Right lung (tissue), 10 donors: ENCODE measurements at places on chromosomes 3 and 15. TPM values are rescaled to one million over a fixed set of nuclear protein-coding genes. Genes with fewer than 3 reads are reported as not detected.

GRCh38 chr15:94523873-94524272, 292.5 kb downstream of the MCTP2 start:
- no peak for DNase-seq

DNA sequence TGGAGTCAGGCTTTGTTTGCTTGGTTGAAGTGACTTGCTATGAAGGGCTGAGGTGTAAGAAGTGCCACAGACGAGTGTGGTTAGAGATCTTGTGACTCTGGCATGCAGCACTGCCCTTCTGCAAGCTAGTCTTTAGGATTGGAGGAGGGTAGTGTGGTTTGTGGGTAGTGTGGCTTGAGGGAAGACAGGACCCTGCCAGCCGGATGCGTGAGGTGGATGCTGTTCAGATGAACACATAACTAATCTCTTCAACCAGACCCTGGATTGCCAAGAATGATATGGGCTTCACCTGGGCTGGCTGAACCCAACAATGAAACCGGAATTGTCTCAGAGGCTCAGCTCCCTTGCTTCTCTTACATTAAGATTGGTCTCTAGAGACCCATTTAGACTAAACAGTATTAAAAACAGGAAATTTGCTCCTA, 32.7 kb downstream of the STARD9 start:
- DNase-seq = no peak

GRCh38 chr3:51620543-51620942, 50.5 kb upstream of the TEX264 start:
- DNase-seq = no peak

DNA sequence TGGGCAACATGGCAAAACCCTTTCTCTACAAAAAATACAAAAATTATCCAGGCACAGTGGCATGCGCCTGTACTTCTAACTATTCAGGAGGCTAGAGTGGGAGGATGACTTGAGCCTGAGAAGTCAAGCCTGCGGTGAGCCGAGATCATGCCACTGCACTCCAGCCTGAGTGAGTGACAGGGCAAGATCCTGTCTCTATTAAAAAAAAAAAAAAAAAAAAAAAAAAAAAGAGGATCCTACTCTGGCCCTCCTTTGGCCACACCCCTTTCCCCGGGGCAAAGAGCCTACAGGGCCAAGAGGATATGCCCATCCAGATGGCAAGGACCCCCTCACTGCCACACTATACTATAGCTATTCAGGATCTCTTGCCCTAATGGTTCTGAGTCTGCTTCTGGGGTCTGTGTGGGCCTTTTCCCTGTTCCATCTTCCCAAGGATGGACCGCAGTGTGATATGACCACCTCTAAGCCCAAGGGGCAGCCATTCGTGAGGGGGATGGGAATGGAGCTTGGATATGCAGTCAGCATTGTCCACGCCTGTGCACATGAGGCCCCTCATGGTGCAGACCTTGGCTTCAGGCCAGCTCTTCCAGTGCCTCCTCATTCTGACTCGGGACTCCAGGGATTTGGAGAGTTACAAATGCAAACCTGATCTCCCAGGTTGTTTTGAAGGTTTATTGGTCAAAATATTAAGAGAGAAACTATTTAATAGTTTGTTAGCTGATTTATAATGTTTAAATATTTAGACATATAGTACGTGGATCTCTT, 7.3 kb downstream of the TYRO3 start:
- DNase-seq = no peak

DNA sequence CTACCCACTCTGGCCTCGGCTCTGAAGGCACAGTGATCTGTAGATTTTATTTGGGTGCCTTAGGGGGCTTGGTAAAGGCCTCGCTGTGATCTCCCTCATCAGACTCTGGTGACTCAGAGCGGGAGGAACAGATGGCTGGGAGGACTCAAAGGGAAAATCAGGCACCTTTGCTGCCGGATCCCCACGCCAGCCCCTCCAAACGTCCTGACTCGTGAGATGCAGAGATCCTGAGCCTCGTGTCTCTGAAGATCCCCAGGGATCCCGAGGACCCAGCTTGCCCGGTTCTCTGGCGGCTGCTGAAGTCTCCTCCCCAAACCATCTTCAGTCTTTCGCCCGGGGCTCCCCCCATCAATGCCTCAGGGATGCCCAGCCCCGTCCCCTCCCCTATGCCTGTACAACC, 32.8 kb downstream of the MUC20 start:
- DNase-seq = no peak

DNA sequence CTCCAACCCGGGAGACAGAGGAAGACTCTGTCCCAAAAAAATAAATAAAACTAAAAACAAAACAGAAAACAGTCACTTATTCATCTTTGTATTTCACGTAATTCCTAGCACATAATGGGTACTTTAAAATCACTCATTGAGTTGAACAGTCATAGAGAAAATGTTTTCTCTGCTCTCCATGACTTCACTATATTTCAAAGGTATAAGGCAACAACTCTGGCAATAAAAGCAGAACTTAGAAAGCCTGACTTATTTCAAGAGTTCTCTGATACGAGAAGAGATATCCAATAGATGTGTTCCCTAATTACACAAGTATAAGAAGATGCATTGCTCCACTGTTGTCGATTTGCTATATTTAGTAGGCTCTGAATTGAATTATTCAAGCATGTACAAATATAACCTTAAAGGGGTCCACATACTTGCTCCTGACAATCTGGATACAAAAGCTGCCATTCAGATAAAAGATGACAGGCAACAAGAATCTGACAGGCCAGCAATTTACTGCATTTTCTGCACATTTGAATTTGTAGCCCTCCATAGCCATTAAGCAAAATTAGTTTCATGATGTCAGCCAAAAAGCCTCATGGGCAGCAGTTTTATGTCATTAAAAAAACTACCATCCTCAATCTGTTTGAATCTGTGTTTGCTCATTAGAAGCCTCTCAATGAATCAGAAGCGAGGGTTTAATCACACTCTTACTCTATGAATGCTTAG, 47.9 kb downstream of the PEAK1 start:
- no peak for DNase-seq

DNA sequence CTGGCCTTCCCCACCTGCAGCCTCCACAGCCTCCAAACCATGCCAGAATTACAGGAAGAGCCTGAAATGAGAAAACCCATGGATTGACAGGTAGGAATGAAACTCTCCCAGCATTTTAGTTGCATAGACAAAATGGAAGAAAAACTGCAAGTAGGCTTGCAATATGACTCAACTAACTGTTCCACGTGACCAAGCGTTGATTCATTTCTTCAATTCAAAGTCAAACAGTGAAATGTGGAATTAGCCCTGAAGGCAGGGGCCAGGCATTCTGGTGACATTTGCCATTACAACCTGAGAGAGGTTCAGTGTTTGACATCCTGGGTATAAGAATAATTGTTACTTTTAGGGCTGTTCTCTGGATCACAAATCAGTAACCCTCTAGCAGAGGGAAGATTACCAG, 676.5 kb upstream of the CFAP20DC start:
- DNase-seq = no peak

DNA sequence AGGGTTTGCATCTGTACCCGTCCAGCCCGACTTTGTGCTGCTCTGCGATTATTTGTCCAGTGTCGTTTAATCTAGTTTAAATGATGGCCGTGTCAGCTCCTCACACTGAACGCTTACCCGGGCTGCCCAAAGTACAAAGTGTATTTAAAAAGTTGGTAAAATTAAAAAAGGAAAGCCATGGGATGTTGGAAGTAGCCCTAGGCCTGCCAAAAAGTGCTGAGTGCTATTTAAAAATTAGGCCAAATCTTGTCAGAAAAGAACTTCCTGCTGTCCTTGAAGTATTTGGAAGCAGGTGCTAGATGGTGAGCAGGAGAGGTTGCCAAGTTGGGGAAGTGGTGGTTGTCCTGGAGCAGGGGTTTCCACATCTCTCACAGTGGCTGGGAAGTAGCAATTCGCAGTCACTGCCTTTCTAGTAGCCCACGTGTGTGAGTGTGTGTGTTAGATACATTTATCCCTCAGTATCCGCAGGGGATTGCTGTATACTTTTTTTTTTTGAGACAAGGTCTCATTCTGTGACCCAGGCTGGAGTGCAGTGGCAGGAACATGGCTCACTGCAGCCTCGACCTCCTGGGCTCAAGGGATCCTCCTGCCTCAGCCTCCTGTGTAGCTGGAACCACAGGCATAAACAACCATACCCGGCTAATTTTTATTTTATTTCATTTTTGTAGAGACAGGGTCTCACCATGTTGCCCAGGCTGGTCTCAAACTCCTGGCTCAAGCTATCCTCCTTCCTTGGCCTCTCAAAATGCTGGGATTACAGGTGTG, 664 bp downstream of the PPCDC start:
- no peak for DNase-seq

GRCh38 chr3:105755121-105755886, 113.5 kb downstream of the CBLB start:
- DNase-seq = no peak

Gene C3orf18
- polyA plus RNA-seq = 22.9 TPM

Gene SERINC4
- not detected for polyA plus RNA-seq

Gene CXCR6
- 1.0 TPM for polyA plus RNA-seq

Gene CATSPER2
- 8.6 TPM for polyA plus RNA-seq
